Adrenal gland (tissue), 19 donors: ENCODE measurements at places on chromosomes 13 and 19.

DNA sequence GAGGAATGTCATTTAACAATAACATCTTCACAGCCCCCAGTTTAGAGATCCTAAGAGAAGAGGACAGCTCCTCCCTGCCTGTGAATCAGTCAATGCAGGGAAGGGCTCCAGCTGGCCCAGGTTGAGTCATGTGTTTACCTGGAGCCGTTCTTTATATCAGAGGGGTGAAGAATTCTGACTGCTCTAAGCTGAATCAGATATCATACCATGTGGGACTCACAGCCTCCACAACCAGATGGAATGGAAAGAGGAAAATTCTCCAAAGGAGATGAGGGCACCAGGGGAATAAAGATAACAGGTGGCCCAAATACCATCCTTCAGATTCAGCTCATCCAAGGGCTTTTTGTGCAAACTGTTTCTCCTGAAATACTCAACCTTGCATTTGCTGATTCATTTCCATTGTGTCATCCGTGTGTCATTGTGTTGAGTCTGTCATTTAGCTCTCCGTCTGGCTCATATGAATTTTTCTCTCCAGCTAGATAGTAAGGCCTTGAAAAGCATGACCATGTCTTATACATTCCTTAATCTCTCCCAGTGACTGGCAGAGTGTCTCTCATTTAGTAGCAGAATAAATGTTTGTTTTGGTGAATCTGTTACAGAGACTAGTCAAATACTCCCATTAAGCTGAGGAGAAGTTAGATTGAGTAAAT lies 217.9 kb downstream of the RFC3 start:
- DNase-seq, result no peak

DNA sequence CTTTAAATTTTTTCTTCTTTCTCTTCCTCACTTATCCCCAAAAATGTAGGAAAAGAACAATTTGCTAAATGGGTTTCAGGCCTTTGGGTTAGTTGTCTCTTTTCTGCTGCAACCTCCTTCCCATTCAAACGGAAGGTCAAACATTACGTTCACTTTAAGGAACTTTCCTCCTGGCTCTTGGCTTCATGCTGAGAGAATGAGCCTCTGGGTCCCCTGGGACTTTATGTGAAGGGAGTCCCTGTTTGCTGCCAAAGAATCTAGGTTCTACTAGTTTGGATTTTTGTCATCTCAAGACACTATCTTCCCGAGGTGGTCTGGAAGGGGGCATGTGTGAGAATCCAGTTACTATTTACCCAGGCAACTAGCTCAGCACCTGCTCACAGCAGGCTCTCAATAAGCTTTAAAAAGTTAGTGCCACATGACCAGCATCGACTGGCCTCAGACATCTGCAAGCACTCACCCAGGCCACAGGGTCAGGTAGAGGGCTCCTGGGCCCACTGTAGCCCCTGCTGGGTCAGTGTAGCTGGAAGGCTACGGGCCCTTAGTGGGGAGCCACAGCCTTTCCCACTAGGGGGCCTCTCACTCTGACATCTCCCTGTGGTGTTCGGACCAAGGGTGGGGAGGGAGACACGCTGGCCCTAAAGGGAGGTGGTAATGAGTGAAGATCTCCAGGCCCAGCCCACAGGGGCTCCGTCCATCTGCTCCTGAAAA lies 40.5 kb downstream of the FAM124A start:
- DNase-seq, result no peak

GRCh38 chr13:73222627-73223305 lies 164.0 kb downstream of the KLF5 start:
- no peak for DNase-seq

- no peak for DNase-seq
Observed at GRCh38 chr13:37944869-37945442, 75.4 kb upstream of the TRPC4 start.

DNA sequence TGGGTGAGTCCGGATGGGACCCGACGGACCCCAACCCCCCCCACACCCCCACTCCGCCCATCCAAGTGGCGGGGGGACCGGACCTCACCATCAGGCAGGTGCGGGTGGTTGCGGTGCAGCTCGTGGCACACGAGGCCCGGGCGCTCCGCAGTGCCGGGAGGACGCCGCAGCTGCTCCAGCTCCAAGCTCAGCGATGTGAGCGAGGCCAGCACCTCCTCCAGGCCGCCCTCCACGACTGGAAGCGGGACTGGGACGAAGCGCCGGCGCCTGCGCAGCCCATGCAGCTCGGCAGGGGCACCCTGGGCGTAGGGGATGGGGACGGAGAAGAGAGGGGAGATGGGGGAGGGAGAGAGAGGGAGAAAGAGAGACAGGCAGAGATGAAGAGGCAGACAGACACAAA lies 30.1 kb upstream of the OLFM2 start:
- DNase-seq, result no peak

GRCh38 chr13:73610799-73611592 lies 523.2 kb downstream of the KLF12 start:
- no peak for DNase-seq

- DNase-seq, result no peak
Observed at GRCh38 chr19:46341937-46342336, 5.0 kb upstream of the PPP5C start.

- DNase-seq, result no peak
Observed at GRCh38 chr19:41476583-41476982, 33.6 kb downstream of the ERICH4 start.

DNA sequence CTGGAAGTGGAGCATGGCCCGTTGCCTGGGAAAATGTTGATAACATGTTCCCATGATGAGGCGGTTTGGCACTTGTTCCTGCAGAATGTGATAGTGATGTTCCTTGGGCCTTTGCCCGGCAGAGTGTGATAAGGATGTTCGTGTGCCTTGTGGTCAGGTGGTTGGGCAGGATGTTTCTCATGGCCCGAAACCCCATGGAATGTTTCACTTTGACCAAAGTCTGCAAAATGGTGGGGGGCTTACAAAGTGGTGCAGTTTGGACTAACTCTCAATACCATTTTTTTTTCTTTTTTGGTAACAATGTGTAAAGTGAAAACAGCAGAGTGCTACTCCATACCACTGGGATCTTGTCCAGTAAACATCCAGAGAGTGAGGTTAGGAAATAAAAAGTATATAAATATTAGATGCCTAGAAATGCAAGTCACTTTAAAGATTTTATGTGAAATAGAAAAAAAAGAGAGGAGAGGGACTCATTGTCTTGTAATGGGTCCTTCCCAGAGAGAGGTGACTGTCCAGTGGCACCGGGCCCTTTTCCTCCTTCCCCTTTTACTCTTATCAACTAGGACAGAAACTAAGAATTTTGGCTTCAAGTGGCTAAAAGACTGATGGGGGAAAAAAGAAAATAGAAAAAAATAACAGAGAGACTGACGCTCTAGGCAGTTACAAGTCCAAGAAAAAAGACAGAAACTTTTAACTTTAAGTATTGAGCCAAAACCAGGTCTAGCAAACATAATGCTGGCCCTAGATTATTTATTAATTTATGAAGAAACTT lies 5.7 kb downstream of the FPR3 start:
- peak; percentile 65 for DNase-seq

DNA sequence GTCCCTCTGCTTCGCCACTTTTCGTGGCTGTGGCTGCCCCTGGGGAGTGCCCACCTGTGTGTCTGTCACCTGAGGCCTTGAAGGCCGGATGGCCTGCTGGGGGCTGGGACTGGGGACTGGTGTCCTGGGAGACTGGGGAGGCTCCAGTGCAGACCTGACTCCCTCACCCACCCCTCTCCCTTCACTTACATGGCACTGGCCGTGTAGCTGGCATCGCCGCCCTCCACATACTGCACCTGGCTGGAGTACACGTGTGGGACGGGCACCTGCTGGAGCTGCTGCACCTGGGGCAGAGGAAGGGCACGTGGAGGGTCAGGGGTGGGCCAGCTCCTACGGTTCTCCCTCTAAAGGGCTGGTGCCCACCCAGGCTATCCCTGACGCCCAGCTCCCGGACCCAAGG lies 25.5 kb downstream of the DCAF15 start:
- no peak for DNase-seq
